Effector memory CD4-positive, alpha-beta T cell (primary cell): ENCODE measurements at places on chromosomes 7 and 10.
A peak's percentile ranks its signal among the peaks of the same experiment; 100 is the strongest.

- no peaks in the 10 kb centered on the region for H3K4me1 ChIP-seq
- no peaks in the 10 kb centered on the region for H3K36me3 ChIP-seq
- no peak overlapping the region for H3K27ac ChIP-seq
- no peak overlapping the region for H3K4me3 ChIP-seq
- H3K27me3 ChIP-seq = no peaks in the 10 kb centered on the region
Measured at GRCh38 chr10:44035474-44036197, 349.3 kb downstream of the CXCL12 start.

GRCh38 chr10:131933016-131933695 is 32.3 kb downstream of the PPP2R2D start:
- no peak for DNase-seq
- no peak overlapping the region for H3K27ac ChIP-seq
- peaks cover 6% of the 10 kb centered on the region for H3K4me1 ChIP-seq
- H3K36me3 ChIP-seq = peaks cover 20% of the 10 kb centered on the region
- no peaks in the 10 kb centered on the region for H3K27me3 ChIP-seq

GRCh38 chr10:46090258-46090812 is 44.3 kb upstream of the MSMB start:
- H3K27ac ChIP-seq = no peak overlapping the region
- H3K27me3 ChIP-seq = no peaks in the 10 kb centered on the region
- H3K4me3 ChIP-seq = no peak overlapping the region
- peaks cover 33% of the 10 kb centered on the region for H3K4me1 ChIP-seq

- H3K4me3 ChIP-seq = no peak overlapping the region
- no peak for DNase-seq
- no peaks in the 10 kb centered on the region for H3K36me3 ChIP-seq
Measured at GRCh38 chr7:151694828-151695580, 175.3 kb upstream of the RHEB start.

GRCh38 chr7:44102846-44103565 is 1.1 kb upstream of the AEBP1 start:
- DNase-seq = no peak
- H3K36me3 ChIP-seq = no peaks in the 10 kb centered on the region
- no peak overlapping the region for H3K4me3 ChIP-seq

DNA sequence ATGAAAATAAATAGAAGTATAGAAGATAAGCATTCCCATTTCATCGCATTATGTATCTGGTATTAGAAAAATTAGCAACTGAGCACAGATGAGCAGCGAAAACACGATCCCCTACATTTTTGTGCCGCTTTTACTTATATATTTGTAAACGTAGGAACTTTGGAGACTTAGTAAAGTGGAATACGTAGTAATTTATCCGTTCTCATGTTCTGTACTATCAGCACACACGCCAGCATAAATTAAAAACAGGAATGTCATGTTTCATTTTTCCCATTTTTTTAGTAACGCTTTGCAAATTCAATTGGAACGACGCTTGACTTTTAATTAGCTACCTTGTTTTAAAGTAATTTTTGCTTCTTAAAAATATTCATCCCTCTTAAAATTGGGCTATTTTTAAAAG is 2.4 kb downstream of the ZNRF2 start:
- H3K4me3 ChIP-seq = peak overlapping the region; percentile 70
- H3K4me1 ChIP-seq = peaks cover 19% of the 10 kb centered on the region
- no peaks in the 10 kb centered on the region for H3K27me3 ChIP-seq
- H3K36me3 ChIP-seq = no peaks in the 10 kb centered on the region
- no peak overlapping the region for H3K27ac ChIP-seq

GRCh38 chr10:8544057-8544380 is 489.5 kb downstream of the GATA3 start:
- no peak overlapping the region for H3K4me3 ChIP-seq
- DNase-seq = no peak
- H3K4me1 ChIP-seq = no peaks in the 10 kb centered on the region
- no peaks in the 10 kb centered on the region for H3K27me3 ChIP-seq
- H3K36me3 ChIP-seq = no peaks in the 10 kb centered on the region
- no peak overlapping the region for H3K27ac ChIP-seq

DNA sequence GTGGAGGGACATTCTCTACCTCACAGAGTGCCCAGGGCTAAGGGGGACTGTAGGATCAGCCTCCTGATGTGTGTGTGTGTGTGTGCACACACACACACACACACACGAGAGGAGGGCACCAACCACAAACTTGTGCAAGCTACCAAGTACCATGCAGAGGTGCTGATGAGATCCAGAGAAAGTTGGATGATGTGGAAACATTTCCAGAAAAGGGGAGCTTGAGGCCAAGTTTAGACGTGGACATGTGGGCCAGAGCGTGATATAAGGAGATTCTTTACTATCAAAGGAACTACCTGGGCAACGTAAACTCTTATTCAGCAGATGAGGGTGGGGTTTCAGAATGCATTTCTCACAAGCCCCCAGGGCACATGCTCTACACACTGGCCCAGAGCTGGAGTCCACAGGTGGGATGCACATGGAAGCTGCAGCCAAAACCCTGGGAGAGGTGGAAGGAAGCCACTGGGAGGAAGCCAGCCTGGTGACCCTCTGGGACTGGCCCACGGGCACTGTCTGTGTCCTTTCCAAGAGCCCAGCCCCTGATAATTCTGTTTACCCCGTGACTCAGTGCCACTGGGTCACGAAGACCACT is 53.5 kb downstream of the DLG5 start:
- H3K36me3 ChIP-seq = no peaks in the 10 kb centered on the region
- no peak for DNase-seq
- H3K4me1 ChIP-seq = no peaks in the 10 kb centered on the region

DNA sequence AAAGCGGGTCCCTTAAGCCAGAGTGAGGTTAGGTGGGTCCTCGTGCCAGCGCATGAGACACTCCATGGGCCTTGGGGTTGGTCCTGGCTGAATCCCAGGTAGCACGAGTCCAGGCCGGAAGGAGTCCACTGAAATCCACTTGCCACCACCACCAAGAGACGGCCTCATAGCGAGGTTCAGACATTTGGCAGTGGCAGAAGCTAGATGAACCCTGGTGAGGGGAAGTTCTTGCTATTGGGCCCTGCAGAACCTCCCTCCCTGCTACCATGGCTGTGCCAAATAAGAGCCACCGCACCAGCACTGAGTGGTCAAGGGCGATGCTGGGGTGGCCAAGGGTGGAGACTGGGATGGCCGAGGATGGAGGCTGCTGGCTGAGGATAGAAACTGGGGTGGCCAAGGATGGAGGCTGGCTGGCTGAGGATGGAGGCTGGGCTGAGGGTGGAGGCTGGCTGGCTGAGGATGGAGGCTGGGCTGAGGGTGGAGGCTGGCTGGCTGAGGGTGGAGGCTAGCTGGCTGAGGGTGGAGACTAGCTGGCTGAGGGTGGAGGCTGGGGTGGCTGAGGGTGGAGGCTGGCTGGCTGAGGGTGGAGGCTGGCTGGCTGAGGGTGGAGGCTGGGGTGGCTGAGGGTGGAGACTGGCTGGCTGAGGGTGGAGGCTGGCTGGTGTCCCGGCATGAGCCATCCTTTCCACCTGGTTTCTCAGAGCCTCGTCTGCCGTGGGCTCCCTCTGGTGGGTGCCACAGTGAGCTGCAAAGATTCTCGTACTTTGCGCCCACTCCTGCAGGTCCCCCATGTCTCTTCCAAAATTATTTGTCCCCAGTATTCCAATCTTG is 88.2 kb downstream of the ELFN1 start:
- DNase-seq = no peak
- no peak overlapping the region for H3K4me3 ChIP-seq
- peaks cover 7% of the 10 kb centered on the region for H3K27me3 ChIP-seq
- no peaks in the 10 kb centered on the region for H3K36me3 ChIP-seq
- H3K4me1 ChIP-seq = no peaks in the 10 kb centered on the region
